ENCODE measurements at places on chromosomes 7 and 10. TPM values are rescaled to one million over a fixed set of nuclear protein-coding genes. Genes with fewer than 3 reads are reported as not detected.
A peak's percentile ranks its signal among the peaks of the same experiment; 100 is the strongest.

The TDRD1 gene
- not detected for polyA plus RNA-seq

The TFPI2 gene
- 0.16 TPM for polyA plus RNA-seq

The FRMPD2 gene
- 0.45 TPM for polyA plus RNA-seq

DNA sequence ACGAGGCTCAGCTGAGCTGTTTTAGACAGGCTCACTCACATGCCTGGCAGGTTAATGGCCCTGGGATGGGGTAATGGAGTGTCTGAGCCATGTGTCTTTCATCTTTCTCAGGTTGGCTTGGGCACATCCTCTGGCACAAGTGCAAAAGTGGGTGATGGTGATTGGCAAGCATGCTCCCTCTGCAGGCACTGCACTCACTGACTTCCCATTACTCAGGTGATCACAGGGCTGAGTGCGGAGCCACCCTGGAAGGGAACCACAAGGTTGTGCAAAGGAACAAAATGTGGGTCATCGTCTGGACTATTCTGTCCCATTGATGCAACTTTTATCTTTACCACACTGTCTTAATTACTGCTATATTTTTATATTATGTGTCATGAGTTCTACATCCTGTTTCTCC lies 244.1 kb upstream of the AKR1E2 start:
- no peaks in the 10 kb centered on the region for H3K4me1 ChIP-seq
- no peak overlapping the region for H3K27ac ChIP-seq
- no peak for DNase-seq
- no peak overlapping the region for H3K4me3 ChIP-seq

GRCh38 chr7:139711991-139712743 lies 65.6 kb downstream of the HIPK2 start:
- no peak for DNase-seq
- H3K4me3 ChIP-seq = no peak overlapping the region
- H3K27ac ChIP-seq = peak overlapping the region; percentile 17
- H3K36me3 ChIP-seq = peaks cover 92% of the 10 kb centered on the region
- no peaks in the 10 kb centered on the region for H3K27me3 ChIP-seq

The ZP3 gene
- polyA plus RNA-seq = not detected

GRCh38 chr10:100969187-100970075 lies at the start of gene SEMA4G:
Gene SEMA4G (plus strand): TSS chr10:100969504. CDS start chr10:100972913, 3,409 bp downstream.
- no peaks in the 10 kb centered on the region for H3K27me3 ChIP-seq
- H3K36me3 ChIP-seq = peaks cover 13% of the 10 kb centered on the region
- peak within 1 kb of the TSS; percentile 94 for H3K4me3 ChIP-seq
- H3K27ac ChIP-seq = peak within 1 kb of the TSS; percentile 96

DNA sequence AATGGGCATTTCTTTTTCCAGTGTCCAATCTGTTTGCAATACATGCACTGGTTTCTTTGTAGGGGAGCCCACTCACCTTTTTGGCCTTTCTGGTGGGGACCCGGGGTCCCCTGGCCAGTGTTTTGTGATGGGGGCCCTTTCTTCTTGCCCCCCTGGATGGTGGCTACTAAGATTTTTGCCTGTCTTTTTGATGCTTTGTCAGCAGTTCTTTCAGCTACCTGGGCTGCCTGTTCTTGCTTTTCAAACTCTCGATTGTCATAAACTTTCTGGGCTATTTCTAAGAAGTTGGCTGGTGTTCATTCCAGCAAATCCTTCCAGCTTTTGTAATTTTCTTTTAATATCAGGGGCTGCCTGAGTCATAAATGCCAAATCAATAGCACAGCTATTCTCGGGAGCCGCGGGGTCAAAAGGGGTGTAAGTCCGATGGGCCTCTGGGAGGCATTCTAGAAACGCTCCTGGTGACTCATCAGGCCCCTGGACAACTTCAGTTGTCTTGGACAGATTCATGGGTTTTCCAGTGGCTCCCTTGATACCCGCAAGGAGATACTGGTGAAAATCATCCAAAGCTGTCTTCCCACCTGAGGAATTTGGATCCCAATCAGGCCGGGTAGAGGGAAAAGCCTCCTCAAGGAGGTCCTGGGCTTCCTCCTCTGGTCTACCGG lies 79.0 kb downstream of the PRR15 start:
- H3K27ac ChIP-seq = no peak overlapping the region
- no peaks in the 10 kb centered on the region for H3K4me1 ChIP-seq
- no peaks in the 10 kb centered on the region for H3K27me3 ChIP-seq

- peaks cover 21% of the 10 kb centered on the region for H3K4me1 ChIP-seq
- no peaks in the 10 kb centered on the region for H3K27me3 ChIP-seq
- H3K27ac ChIP-seq = no peak overlapping the region
- H3K36me3 ChIP-seq = no peaks in the 10 kb centered on the region
- peak; percentile 70 for DNase-seq
Measured at GRCh38 chr10:48363617-48364355, 57.3 kb downstream of the MAPK8 start.

GRCh38 chr10:69056129-69056528 lies 31.8 kb upstream of the SRGN start:
- H3K27ac ChIP-seq = no peak overlapping the region
- H3K4me3 ChIP-seq = peak overlapping the region; percentile 54
- H3K4me1 ChIP-seq = peaks cover 37% of the 10 kb centered on the region
- DNase-seq = no peak
- H3K27me3 ChIP-seq = 0 out of 2 replicates have a peak, but pooled peaks cover 2% of the 10 kb centered on the region

The NEUROD6 gene
- polyA plus RNA-seq = not detected

Data from HepG2 (cell line).